ENCODE measurements at places on chromosomes 6 and 20. TPM values are rescaled to one million over a fixed set of nuclear protein-coding genes. Genes with fewer than 3 reads are reported as not detected.

FOXP4 gene
- 3.5 TPM for total RNA-seq

SEL1L2 gene
- total RNA-seq = not detected

SMLR1 gene
- total RNA-seq = not detected

PXDC1 gene
- total RNA-seq = 61.8 TPM

RIPPLY2 gene
- total RNA-seq = not detected

TUBB2B gene
- 3.9 TPM for total RNA-seq

XKR7 gene
- not detected for total RNA-seq

PPIL6 gene
- 5.0 TPM for total RNA-seq

GGTLC1 gene
- not detected for total RNA-seq

ADAM33 gene
- total RNA-seq = 15.3 TPM

SPTLC3 gene
- total RNA-seq = 3.9 TPM

COL21A1 gene
- total RNA-seq = 23.1 TPM

HLA-DMA gene
- total RNA-seq = 3.3 TPM

ARHGAP40 gene
- not detected for total RNA-seq

HDGFL1 gene
- total RNA-seq = not detected

NMBR gene
- 0.07 TPM for total RNA-seq

DDX43 gene
- 2.8 TPM for total RNA-seq

UNC5CL gene
- total RNA-seq = 0.07 TPM

ECT2L gene
- total RNA-seq = not detected

C20orf144 gene
- total RNA-seq = not detected

ANKRD66 gene
- total RNA-seq = not detected

TCP11 gene
- 0.07 TPM for total RNA-seq

SLC26A8 gene
- 0.07 TPM for total RNA-seq

CYP39A1 gene
- 0.78 TPM for total RNA-seq

SLC44A4 gene
- not detected for total RNA-seq

EFCAB8 gene
- total RNA-seq = 0.33 TPM

INSM1 gene
- not detected for total RNA-seq

BTN1A1 gene
- total RNA-seq = not detected

LY6G6D gene
- not detected for total RNA-seq

SEMG1 gene
- not detected for total RNA-seq

BANF2 gene
- total RNA-seq = not detected

RIPOR3 gene
- total RNA-seq = 0.33 TPM

MYBL2 gene
- total RNA-seq = 1.3 TPM

CST5 gene
- total RNA-seq = not detected

PRRT1 gene
- total RNA-seq = 0.39 TPM

C6orf132 gene
- 0.66 TPM for total RNA-seq

AHI1 gene
- total RNA-seq = 28.1 TPM

UCKL1 gene
- 22.9 TPM for total RNA-seq

Measured in smooth muscle cell of the pulmonary artery (primary cell).